Stimulated activated CD8-positive, alpha-beta memory T cell treated with anti-CD3 and anti-CD28 coated beads, Interleukin-7, amount 100 ng/mL, for 48 hours (primary cell): ENCODE measurements at places on chromosomes 3 and 15.
A peak's percentile ranks its signal among the peaks of the same experiment; 100 is the strongest.

- DNase-seq: no peak
These were observed 4.5 kb downstream of the INKA1 start for GRCh38 chr3:49807431-49808114.

DNA sequence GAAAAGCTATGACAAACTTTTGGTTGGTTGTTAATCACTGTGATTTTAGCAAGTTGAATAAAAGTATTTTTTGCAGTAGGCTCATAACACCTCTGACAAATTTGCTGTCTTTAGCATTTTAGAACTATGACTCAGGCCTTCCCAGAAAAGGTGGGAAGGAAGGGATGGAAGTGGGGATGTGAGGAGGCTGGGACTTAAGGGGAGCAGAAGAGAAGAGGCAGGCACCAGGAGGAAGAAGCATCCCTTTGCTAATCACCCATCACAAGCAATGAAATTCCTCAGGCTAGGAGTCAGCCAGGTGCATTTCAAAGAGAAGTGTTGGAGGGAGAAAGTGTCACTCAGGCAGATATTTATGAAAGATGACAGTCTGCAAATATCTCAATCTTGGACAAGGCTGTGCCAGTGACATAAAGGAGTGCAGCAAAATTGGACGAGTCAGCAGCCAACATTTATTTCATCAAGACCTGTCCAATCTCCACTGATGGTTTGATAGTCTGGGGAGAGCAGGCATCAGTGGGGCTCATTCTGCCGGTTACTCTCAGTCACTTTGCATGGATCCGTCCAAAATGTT is 337.3 kb upstream of the ARRDC4 start:
- DNase-seq: no peak

DNA sequence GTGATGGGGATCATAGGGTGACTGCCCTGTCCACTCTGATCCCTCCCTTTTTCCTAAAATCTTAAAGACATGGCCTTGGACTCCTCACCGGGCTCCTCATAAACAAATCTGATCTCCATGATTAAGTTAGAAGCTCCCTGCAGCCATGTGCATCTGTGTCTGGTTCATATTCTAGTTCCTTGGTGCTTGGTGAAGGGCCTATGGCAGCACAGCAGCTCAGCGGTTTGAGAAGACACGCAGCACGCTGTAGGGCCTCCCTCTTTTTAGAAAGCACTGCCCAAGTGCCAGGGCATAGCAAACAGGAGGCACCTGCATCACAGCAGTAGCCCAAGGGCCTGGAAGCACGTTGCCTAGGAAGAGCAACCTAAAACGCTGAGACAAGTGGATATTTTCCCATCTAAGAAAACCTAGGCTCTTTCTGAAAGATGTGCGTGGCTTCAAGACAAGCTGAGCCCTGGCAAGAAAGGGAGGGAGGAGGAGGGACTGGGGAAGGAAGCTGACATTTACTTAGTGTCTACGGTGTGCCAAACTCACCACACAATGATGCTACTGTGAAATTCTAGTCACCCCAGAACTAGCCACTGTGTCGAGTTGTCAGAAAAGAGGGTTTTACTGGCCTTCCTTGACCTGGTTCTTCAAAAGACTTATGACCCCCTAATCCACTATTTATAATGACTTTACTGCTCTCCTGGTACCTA is 14.9 kb upstream of the ULK3 start:
- DNase-seq: no peak

- no peak for DNase-seq
These were observed 47.7 kb upstream of the PLXND1 start for GRCh38 chr3:129654131-129654530.

DNA sequence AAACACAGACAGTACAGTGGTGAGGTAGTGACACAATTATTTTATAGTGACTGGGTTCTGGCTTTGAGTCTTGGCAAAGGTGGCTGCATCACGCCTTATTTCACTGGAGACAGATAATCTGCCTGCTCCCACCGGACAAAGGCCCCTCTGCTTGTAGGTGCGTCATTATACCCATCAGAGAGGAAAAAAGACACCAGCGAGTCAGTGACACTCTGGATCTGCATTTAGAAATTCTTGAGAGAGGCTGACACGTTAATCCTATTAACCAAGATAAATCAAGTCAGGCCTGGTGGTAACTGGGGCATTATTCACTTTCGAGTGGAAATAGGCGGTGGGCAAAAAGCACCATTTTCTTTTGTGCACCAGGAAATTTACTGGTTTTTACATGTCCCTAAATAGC is 76.2 kb downstream of the NR2F2 start:
- DNase-seq: no peak

GRCh38 chr3:8517487-8517886 is 15.9 kb downstream of the LMCD1 start:
- DNase-seq: no peak

GRCh38 chr3:135556174-135556573 is 409.4 kb upstream of the PPP2R3A start:
- no peak for DNase-seq

GRCh38 chr15:55267401-55268175 is 22.0 kb downstream of the RAB27A start:
- peak; percentile 40 for DNase-seq

- no peak for DNase-seq
These were observed 1.4 kb downstream of the ISLR2 start for GRCh38 chr15:74131628-74132413.

- DNase-seq: peak; percentile 22
These were observed 4.8 kb downstream of the UBE2E1 start for GRCh38 chr3:23810343-23811184.

- peak; percentile 47 for DNase-seq
These were observed 663.7 kb downstream of the AGBL1 start for GRCh38 chr15:86743283-86743903.

DNA sequence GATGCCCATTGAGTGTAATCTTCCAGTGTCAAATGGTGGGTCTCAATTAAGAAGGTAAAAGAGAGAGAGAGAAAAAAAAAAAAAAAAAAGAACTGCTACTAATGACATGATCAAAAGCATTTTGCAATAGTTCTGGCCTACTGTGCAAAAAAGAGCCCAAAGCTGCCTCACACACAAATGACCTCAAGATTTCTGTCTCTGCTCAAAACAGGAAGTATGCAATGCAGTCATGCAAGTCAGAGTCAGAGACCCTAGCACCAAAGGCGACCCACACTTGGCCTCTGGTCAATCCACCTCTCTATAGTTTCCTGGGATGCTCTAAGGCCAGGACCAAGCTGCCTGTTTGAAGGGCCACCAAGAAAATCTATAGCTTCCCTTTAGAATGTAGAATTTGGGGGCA is 323.5 kb downstream of the VPS13C start:
- no peak for DNase-seq

GRCh38 chr3:121835465-121835801 is 424 bp downstream of the EAF2 start:
- DNase-seq: no peak

GRCh38 chr3:43549626-43550290 is 72.1 kb downstream of the ANO10 start:
- no peak for DNase-seq

GRCh38 chr3:111151438-111151837 is 79.8 kb downstream of the NECTIN3 start:
- no peak for DNase-seq
